ENCODE measurements at places on chromosomes 1 and 21.

DNA sequence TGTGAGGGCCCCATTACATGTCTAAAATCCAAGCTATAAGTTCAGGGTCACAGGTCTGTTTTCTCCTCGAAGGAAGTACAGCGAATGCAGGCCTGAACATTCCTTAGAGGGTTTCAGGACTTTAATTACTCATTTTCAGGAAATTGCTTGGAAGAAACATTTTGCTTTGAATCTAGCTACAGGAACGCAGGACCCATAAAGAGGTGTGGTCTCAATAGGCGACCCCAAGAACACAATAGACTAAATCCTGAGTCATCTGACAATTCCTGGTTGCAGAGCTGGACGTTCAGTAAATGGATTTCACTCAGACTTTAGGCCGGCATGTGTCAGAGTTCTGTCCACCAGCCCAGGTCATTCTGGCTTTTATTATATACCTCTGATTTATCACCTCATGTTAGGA, 1.0 kb upstream of the ERG start:
- no peak for DNase-seq

DNA sequence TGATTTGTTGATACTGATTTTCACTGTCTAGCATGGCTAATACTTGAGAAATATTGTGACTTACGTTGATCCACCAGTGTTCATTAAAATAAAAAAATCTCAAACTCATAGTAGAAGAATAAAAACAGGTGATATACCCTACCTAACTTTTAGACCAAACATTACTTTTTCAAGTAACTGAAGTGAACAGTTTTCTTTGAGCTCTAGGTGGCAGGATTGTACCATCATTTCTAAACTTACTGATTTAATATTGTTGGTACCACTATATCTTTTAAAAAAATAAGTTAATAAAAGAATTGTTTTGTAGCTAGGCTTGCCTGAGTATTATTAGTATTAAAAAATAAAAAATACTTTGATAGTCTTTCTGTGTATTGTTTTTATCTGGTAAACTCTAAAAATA, 21.5 kb downstream of the CDC73 start:
- no peak for DNase-seq

DNA sequence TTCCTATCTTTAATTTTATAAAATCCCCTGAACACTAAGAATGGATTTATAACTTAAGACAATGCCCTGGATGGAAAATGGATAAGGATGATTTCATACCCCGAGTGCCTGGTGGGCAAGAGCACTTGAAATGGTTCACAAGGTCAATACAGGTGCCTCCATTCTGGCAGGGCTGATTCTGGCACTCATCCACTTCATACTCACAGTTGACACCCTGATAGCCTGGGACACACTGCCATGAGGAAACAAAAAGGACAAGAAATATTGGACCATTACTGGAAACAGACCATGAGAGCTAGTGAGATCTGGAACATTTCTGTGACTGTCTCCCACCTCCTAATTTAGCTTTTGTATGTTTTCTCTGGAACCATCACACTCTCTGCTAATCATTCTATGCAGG, 39.1 kb upstream of the ADAM30 start:
- no peak for DNase-seq

GRCh38 chr21:28641731-28642130, 350.9 kb downstream of the LTN1 start:
- DNase-seq = no peak

- no peak for DNase-seq
Measured at GRCh38 chr1:70409136-70409535, 1.9 kb upstream of the CTH start.

- no peak for DNase-seq
Measured at GRCh38 chr1:212671342-212672031, 28.2 kb downstream of the BATF3 start.

DNA sequence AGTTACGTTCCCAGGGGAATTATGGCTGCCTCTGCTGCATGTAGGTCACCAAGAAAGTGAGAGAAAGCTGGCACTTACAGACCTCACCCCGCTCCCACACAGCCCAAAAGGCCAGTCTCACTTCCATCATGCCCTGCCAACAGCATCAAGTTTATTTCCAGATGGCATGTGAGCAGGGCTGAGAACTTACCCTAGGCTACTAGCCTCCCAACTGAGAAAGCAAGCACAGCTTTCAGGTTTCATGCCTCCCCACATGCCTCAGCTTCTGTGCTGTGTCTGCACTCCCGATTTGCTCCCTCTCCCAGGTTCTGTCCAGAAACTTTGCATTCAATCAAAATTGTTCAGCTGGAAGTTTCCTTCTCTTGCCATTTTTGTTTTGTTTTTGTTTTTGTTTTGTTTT, 59.1 kb upstream of the CRB1 start:
- no peak for DNase-seq

DNA sequence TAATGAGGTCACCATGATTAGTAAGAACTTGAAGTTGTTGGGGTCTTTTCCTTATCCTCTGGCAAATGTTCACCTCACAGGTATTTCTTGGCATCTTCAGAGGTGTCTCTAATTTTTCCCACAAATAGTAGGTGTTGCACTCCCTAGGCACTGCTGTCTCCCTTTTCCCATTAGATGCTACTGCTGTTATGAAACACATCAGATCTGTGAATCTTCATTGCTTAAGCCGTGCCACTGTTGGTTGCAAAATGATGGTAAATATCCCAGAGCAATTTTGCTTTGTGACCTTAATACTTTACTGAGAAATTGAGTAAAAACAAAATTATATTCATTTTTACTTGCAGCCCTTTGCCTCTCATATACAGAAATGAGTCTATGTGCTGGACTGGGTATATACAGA, 169.6 kb downstream of the KCNK2 start:
- DNase-seq = no peak

All from gastrocnemius medialis (tissue), 4 donors.